ENCODE measurements at places on chromosomes 13 and 19.
A peak's percentile ranks its signal among the peaks of the same experiment; 100 is the strongest.

DNA sequence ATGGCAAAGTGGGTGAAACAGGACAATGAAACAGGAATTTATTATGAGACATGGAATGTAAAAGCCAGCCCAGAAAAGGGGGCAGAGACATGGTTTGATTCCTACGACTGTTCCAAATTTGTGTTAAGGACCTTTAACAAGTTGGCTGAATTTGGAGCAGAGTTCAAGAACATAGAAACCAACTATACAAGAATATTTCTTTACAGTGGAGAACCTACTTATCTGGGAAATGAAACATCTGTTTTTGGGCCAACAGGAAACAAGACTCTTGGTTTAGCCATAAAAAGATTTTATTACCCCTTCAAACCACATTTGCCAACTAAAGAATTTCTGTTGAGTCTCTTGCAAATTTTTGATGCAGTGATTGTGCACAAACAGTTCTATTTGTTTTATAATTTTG lies 8.6 kb downstream of the CLN5 start:
- DNase-seq, result no peak

DNA sequence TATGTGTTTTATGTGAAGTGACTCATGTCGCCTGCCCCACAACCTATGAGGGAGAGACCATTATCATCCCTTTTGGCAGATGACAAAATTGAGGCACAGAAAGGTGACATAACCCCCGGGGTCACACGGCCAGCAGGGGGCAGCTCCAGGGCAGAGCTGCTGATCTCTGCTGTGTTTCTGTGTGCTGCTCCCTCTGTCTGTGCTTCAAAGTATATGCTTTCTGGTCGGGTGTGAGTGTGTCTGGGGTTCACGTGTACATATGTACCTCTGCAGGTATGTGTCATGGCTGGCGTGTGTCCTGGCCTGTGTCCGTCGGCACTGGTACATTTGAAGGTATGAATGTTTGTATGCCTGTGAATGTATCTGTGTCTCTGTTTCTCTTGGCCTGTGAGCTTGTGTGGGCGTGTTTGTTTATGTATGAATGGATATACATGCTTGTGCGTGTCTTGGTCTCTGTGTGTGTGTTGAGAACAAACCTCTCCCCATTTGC lies 7.1 kb downstream of the LIPE start:
- DNase-seq, result peak; percentile 66

- no peak for DNase-seq
Observed at GRCh38 chr13:24630851-24631620, 49.2 kb upstream of the ATP12A start.

DNA sequence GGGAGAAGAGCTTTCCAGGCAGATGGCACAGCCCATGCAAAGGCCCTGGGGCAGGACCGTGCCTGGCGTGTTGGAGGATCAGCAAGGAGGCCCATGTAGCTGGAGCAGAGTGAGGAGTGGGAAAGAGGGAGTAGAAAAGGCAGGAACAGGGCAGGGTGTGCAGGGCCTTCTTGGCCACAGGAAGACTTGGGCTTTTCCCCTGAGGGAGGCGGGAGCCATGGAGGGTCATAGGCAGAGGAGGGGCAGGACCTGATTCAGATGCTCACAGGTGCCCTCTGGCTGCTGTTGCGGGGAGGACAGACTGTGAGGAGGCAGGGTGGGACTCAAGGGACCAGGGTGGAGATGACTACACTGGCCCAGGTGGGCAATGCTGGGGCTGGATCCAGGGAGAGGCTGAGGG lies 13.8 kb upstream of the PTPRS start:
- peak; percentile 75 for DNase-seq

DNA sequence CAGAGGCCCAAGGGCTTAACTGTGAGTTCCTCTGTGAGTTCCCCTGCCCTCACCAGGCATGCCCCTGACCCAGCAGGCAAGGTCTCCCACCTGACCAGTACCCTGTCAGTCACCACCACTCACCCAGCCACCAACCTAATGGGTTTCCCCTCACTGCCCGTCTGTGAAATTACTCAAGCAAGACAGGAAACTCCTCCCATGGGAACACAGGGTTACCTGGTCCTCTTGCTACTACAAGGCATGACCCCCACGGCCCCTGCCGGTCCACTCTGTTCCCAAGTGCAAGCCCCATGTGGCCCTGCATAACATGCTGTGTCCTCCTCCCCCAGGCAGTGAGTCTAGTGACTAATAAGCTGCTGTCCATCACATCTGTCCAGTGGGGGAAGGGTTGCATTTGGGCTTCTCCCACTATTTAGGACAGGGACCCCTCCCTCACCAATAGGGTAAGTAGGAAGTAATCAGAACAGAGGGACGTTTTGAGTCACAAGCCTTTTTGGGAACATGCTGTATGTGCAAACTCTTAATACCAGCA lies 8.0 kb upstream of the DHRS12 start:
- peak; percentile 38 for DNase-seq

DNA sequence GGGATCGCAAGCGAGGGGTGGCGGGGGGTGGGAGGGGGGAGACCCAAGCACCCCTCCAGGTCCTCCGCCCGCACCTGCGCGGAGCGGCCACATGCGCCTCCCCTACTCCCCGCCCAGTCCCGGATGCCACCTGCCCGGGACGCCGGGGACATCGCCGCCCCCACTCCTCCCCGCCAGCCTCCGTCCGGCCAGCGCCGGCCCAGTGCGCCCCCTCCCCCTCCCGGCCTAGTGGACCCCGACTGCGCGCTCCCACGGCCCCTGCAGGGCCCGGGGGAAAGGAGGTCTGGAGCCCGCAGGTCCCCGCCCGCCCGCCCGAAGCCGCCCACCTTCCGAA lies 263 bp downstream of the RHPN2 start:
- peak; percentile 51 for DNase-seq
